ENCODE measurements at places on chromosomes 3 and 15.
A peak's percentile ranks its signal among the peaks of the same experiment; 100 is the strongest.

DNA sequence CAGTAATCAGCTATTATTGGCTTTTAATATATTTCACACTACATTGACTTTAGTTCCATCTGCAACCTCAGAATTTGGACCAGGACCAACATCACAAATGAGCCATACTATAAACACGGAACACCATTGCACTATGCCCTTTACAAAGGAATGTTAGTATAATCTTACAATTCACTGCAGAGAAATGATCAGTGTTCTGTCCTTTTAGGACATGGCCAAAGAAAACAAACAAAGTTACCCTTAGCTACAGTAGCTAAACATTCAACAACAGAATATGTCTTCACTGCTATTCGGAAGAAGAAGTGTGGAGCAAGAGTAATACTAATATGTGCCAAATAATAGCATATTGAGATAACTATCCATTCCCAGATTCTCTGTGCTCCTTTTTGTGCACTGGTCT, 90.4 kb downstream of the NAALADL2 start:
- no peak for DNase-seq

GRCh38 chr15:61974759-61975158, 85.5 kb downstream of the VPS13C start:
- no peak for DNase-seq

DNA sequence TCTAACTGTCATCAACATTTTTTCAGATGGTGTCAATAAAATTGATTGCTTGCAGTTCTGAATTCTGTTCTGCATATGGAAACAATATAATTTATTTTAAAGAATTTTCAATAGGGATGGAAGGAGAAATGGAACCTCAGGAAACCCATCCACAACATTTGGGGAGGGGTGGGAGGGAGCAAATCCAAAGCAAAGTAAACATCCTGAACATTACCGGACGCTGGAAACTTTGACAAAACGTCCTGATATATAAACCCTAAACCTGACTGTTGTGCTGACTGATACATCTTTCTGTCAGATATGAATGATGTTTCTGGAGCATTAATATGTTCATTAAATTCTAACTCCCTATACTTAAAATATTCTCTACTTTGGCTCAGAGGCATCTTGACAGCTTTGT, 479.0 kb downstream of the FOXP1 start:
- DNase-seq, result no peak

GRCh38 chr15:81152799-81153198, 18.7 kb downstream of the CFAP161 start:
- DNase-seq, result no peak

GRCh38 chr3:192986379-192986778, 68.7 kb upstream of the MB21D2 start:
- no peak for DNase-seq

DNA sequence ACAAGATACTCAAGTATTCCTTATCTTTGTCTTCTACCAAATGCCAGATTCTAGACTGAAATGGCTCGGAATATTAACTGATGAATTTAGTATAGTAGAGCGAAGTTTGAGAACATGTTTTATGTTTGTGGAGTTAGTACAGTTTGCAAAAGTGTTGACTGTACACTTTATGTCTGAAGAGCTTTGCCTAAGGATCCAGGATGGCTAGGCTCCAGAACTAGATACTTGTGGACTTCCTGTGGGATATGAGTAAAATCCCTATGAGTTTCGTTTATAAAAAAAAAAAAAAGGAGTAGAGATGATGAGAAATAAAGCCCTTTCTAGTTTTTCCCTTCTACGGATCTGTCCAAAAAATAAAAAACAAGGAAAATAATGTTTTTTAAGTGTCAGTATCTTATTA, 96.7 kb downstream of the TP63 start:
- DNase-seq, result no peak

GRCh38 chr3:72951259-72951722, 45.3 kb upstream of the PPP4R2 start:
- peak; percentile 44 for DNase-seq

DNA sequence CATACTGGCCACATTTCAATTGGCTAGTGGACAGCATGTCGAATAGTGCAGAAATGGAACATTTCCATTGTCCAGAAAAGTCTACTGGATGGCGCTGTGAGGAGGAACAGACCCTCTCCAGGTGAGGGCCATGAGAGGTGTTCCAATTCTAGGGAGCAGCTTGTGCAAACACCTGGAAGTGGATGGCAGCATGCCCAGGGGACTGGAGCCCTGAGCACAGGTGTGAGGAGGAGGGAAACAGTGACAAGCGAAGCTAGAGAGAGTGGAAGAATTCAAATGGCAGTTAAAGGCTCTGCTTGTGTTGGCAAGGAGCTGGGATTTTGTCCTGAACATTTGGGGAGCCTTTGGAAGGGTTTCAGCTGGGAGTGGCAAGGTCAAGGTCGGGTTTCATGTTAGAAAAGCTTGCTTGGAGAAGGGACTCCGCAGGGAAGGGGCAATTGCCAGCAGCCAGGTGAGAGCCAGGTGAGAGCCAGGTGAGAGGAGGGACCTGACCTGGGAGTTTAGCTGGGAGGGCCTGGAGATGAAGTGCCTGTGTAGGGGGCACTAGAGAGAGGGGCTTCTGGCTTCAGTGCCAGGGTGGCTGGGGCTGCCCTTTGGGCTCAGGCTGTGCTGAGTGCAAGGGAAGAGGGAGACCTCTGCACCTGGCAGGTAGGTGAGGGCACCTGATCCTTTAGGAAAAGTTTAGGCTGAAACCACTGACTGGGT, 93.8 kb downstream of the LINGO1 start:
- DNase-seq, result no peak

GRCh38 chr3:151838574-151839312, 24.8 kb downstream of the AADAC start:
- peak; percentile 2 for DNase-seq

- DNase-seq, result no peak
Observed at GRCh38 chr15:66085128-66085527, 168.4 kb downstream of the MEGF11 start.

GRCh38 chr3:177190756-177191681, 6.3 kb downstream of the TBL1XR1 start:
- DNase-seq, result no peak

DNA sequence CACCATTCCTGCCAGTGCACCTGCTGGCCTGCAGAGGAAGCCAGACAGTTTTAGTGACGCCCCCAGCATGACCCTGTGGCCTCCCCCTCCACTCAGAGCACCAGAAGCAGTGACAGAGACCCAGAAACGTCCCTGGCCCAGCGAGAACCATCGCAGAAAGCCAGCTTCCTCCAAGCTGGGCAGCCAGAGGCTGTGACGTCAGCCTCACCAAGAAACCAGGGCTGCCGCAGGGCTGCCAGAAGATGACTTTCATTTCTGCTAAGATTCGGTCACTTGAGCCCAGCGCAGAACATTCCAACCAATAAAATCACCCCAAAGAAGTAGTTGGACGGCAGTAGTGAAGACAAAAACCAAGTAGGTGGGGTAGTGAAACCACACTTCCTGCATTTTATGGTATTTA, 29.6 kb upstream of the RPL32 start:
- DNase-seq, result no peak

GRCh38 chr3:112042842-112043280, 8.3 kb downstream of the TMPRSS7 start:
- no peak for DNase-seq

- no peak for DNase-seq
Observed at GRCh38 chr3:15514663-15515340, 6.7 kb downstream of the COLQ start.

DNA sequence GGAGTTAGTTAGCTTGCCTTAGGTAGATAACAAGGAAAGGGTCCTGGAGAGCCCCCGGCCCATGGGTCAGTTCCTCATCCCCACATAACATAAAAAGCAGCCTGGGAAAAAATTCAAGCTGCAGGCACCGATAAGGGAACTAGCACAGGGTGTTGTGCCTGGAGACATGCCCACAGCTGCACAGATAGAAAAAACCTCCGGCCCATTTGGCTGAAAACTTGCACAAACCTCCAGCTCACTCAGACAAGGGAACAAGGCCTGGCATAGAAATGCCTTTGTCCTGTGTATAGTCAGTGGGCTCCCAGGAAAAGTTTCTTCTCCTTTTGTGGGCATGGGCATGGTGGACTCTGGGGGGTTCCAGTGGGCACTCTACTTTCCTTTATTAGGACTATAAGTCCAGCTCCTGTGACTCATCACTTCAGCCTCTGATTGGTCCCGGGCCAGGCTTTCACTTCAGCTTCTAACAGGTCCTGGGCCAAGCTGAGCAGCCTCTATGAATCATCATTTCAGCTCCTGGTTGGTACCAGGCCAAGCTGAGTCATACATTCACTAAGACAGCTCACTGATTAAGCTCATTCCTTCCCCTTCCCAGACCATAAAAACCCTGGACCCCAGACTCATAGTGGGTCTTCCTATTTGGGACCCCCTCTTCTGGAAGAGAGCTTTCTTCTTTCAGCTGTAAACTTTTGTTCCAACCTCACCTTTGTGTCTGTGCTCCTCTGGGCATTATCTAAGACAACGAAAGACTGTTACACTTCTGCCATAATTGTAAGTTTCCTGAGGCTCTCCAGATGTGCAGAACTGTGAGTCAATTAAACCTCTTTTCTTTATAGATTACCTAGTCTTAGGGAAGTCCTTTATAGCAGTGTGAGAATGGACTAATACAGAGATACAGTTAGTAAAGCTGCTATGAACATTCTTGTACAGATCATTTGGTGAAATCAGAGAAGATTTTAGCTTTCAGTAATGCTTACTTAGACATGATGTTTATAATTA, 348.0 kb upstream of the DPPA4 start:
- no peak for DNase-seq

GRCh38 chr15:91807122-91807521, 46.4 kb upstream of the SLCO3A1 start:
- DNase-seq, result no peak

GRCh38 chr3:24604215-24604614, 109.6 kb upstream of the THRB start:
- no peak for DNase-seq

DNA sequence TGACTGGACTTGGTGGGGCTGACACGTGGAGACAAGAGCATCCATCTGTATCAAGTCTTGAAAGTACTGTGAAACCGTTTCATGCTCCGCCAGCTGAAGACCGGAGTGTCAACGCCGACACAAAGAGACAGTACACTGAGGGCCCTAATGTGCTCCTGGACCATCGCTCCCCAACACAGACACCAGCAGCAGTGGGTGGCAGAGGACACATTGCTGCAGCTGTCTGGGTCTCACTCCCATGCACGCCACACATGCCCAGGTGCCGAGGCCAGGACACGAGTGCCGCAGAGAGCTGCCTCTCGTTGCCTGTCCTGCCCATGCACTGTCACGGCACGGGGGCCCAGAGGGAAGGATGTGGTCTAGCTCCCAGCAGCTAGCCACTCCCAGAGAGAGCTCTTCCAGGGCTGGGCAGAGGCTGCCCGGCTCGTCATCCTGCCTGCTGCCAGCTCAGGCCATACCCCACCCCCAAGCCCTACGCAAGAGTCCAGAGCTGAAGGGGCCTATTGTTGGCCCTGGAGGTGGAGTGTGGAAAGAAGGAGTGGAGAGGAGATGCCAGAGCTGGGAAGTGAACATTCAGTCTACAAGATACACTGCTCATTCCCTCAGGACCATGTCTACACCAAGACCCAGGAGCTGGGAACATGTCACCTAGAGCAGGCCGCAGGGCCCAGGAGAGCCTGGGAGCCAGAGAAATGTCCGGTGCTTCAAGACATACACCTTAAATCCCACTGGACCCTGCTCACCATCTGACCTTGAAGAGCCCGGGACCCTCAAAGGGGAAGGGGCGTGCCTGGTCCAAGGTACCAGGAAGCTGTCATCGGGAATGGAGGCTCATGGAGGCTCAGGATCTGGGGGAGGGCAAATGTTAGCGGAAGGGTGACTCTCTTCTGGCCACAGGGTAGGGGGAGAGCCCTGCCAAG, 7.7 kb downstream of the TNK2 start:
- no peak for DNase-seq

DNA sequence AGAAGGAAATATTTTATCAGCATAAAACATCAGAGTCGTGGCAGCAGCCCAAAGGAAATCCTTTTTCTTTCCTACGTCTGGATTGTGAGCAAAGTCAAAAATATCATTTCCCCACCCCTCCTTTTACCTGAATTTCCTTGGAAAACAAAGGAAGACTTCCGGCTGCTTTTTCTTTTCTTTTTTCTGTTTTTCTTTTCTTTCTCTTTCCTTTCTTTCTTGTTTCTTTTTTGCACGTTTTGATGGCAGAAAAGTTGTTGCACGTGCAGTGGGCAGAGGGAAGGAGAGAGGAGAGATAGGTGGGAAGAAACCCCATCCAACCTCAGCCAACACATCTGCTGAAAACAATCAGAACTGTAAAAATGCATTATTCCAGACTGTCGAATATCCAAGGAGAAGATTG, 544 bp upstream of the MYO1E start:
- DNase-seq, result no peak

- DNase-seq, result no peak
Observed at GRCh38 chr15:33915571-33916407, 52.5 kb upstream of the CHRM5 start.

DNA sequence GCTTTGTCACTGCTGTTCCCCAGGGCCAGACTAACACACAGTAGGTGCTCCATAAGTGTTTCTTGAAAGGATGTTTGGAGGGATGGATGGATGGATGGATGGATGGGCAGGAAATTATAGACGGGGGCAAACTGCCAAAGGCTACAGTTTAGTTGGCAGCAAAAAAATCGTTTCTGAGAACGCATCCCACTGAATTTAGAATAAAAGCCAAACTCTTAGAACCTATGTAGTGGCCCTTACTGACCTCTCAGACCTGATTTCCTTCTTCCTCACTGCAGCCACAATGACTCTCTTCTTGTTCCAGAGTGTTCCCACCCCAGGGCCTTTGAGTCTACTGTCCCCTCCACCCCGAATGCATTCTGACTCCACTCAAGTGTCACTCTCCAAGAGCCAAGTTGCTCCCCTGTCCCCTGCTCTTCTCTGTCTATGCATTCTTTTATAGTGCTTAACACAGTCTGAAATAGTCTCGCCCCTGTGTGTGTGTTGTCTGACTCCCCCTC, 5.2 kb upstream of the GATA2 start:
- DNase-seq, result no peak

DNA sequence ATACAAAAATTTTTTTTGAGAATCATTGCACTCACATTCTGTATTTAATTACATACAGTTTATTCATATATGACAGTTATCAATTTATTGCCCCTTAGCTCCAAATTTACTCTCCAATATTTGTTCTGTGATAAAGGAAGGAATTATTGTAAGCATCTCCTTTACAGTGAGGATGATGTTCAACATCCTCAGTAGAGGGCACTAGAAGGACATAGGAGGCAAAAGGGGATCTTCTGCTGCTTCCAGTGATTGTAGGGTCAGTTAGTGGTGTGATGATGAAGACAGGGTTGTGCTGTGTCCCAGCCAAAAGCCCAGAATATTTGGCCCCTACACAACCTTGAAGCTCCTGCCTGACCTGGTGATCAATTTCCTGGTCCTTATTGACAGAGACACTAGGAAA, 89.9 kb upstream of the DCBLD2 start:
- no peak for DNase-seq

GRCh38 chr15:39788108-39788507, 5.5 kb upstream of the FSIP1 start:
- no peak for DNase-seq

DNA sequence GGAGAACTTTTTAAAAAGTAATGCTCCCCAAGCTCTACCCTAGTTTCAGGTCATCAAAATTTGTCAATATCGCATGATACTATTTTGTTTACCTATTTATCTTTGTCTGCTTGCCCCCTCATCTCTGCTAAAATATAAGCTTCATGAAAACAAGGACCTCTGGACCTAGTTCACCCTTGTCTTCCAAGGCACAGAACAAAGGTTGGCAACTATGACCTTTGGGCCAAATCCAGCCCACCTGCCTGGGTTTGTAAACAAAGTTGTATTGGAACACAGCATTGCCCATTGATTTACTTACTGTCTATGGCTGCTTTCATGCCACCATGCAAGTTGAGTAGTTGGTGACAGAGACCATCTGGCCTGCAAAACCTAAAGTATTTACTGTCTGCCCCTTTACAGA, 462.2 kb upstream of the SUCLG2 start:
- no peak for DNase-seq

GRCh38 chr15:85831415-85832113, 36.8 kb upstream of the KLHL25 start:
- no peak for DNase-seq

Data from GM12878 (cell line).